ENCODE measurements at places on chromosomes 1 and 21.

GRCh38 chr1:157115851-157116736, 16.5 kb upstream of the ETV3L start:
- no peak for DNase-seq

DNA sequence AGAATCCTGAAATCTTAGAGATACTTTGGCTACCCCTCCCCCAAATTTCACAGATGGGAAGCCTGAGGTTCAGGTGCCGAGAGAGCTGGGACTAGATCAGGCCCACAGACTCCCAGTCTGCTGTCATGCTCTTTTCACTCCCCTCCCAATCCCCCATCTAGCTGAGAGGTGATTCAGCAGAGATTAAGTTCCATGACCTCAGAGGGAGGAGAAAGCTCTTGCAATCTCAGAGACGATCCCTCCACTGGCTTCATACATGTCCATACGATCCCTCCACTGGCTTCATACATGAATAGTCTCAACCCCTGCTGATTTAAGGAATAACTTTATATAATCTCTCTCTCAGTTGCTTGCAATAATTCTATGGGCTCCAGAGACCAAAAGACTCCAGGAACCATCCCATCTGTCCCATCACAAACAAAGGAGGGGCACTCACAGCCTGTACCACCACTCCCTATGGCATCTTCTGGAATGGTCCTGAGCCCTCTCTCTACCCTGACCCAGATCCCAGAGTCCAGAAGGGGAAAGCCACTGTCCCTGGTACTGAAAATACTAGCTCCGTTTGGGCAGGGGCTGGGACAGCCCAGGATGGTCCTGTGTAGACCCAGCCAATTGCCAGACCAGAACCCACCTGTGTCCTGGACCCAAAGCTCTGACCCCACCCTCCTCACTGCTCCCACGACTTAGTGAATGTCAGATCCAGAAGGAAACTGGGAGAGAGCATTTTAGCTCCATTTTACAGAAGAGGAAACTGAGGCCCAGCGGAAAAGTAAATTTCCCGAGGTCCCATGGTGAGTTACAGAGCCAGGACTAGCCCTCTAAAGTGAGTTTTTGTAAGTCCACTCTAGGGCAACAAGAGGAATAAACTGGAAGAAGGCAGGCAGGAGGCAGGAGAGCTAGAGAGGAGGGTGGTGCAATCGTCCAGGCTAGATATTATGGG, 27.1 kb downstream of the RIMS3 start:
- no peak for DNase-seq

- DNase-seq, result no peak
These were observed 352.6 kb downstream of the MRPL39 start for GRCh38 chr21:25254491-25255174.

GRCh38 chr1:47621977-47622376, 184.1 kb downstream of the FOXD2 start:
- DNase-seq, result no peak

- no peak for DNase-seq
These were observed 9.8 kb downstream of the ETV3L start for GRCh38 chr1:157089789-157090188.

- DNase-seq, result no peak
These were observed 1.1 kb upstream of the GTF2B start for GRCh38 chr1:88892357-88892877.

GRCh38 chr1:24502709-24503058, at the start of gene RCAN3:
RCAN3 (plus strand) TSS chr1:24502836; CDS start chr1:24514373, 11,537 bp downstream.
- peak; percentile 89 for DNase-seq

GRCh38 chr1:181028615-181029014, 5.2 kb upstream of the MR1 start:
- DNase-seq, result no peak

GRCh38 chr1:229671310-229671709, 45.3 kb downstream of the URB2 start:
- DNase-seq, result no peak

- DNase-seq, result no peak
These were observed 39.3 kb downstream of the HMGB4 start for GRCh38 chr1:33903210-33903589.

DNA sequence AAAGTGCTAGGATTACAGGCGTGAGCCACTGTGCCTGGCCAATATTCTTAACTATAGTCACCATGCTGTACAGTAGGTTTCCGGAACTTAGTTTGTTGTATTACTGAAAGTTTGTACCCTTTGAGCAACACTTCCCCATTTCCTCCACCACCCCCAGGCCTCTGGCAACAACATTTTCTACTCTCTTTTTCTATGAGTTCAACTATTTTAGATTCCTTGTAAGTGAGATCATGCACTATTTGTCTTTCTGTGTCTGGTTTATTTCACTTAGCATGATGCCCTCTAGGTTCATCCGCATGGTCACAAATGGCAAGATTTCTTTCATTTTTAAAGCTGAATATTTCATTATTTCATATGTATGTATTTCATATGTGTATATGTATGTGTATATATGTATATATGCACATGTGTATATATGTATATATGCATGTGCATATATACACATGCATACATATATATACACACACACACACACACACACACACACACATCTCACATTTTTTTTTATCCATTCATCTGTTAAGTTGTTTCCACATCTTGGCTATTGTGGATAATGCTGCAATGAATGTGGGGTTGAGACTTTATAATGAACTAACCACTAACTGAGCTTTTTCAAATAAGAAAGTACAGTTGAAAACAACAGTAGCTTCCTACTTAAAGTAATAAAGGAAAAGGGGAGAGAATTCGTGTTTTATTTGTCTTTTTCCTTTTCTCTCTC, 256.8 kb upstream of the C1orf105 start:
- no peak for DNase-seq

DNA sequence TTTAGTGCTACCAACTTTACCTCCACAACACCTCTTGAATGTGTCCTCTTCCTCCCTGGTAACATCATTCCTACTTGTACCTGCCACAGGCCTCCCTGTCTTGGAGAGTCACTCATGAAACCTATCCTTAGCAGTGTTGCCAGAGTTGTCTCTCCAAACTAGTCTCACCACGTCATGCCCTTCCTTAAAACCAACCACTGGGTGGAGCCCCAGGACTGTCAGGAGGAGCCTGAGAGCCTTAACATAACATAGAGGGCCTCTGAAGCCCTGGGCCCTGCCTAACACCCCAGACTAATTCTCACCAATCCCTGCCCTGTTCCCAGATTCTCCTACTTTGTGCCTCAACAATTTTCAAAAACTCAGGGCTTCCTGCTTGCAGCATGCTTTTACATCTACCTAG, 65.3 kb downstream of the ZNF697 start:
- no peak for DNase-seq

GRCh38 chr21:42265231-42265812, 46.4 kb downstream of the ABCG1 start:
- no peak for DNase-seq

- DNase-seq, result no peak
These were observed 6.7 kb downstream of the SLFNL1 start for GRCh38 chr1:41014871-41015270.

- DNase-seq, result no peak
These were observed 105.5 kb downstream of the LRIG2 start for GRCh38 chr1:113178522-113178921.

- no peak for DNase-seq
These were observed 4.1 kb downstream of the S100A7 start for GRCh38 chr1:153456396-153456795.
